ENCODE measurements at places on chromosomes 6 and 20. TPM values are rescaled to one million over a fixed set of nuclear protein-coding genes. Genes with fewer than 3 reads are reported as not detected.

MGME1 gene
- 5.9 TPM for total RNA-seq

UBE2V1 gene
- 27.9 TPM for total RNA-seq

DZANK1 gene
- total RNA-seq, result 0.84 TPM

FAM83C gene
- total RNA-seq, result 0.05 TPM

FAM209B gene
- not detected for total RNA-seq

HLA-DMA gene
- total RNA-seq, result 7.8 TPM

LTA gene
- total RNA-seq, result not detected

ADGB gene
- 0.23 TPM for total RNA-seq

PXDC1 gene
- 24.1 TPM for total RNA-seq

All from liver (tissue), 10 donors.